Caki2 (cell line): ENCODE measurements at places on chromosomes 7 and 10.

DNA sequence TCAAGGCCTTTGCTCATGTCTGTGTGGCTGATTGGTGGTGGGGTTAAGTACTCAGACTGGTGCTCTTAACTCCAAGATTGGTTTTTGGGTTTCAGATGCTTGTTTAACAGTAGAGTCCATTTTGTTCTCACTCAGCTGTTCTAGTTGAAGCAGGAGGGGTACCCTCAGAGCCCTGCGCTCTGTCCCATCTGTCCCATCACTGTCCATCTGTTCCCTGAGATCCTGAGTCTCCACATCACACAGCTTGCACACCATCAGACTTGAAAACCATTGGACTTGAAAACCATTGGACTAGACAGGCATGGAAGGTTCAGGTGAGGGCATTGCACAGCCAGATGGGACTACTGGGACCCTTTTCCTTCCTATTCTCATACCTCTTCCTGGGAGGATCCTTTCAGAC lies 39.3 kb downstream of the TMEM178B start:
- DNase-seq, result no peak

GRCh38 chr7:128059143-128059988 lies 28.1 kb upstream of the LRRC4 start:
- no peak for DNase-seq

GRCh38 chr7:87416682-87417587 lies 58.5 kb downstream of the ABCB4 start:
- peak; percentile 57 for DNase-seq

- no peak for DNase-seq
Measured at GRCh38 chr7:47949703-47950102, 1.4 kb upstream of the PKD1L1 start.

GRCh38 chr7:14156436-14156835 lies 167.0 kb upstream of the ETV1 start:
- DNase-seq, result no peak

GRCh38 chr7:68417659-68418058 lies 1180.6 kb upstream of the AUTS2 start:
- peak; percentile 56 for DNase-seq

DNA sequence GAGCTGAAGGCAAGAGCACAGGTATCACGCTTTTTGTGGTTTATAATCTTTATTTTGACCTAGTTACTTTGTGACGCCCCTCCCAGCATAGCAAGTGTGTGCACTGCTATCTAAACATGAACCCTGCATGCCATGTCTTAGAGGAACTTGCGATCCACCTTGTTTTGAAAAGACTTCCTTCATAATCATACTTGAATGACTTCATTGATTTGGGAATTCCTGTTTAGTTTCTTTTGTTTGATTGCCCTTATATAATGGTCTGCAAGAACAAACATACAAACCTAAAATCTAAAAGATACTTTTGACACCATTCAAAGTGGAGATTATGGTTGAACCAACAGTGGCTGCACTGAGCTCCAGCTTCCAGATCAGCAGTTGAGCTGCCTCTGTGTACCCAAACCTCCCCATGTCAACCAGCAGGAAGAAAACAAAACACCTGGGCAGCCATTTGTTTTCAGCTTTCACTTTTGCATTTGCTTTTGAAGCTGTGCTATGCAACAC lies 132.6 kb downstream of the CELF2 start:
- no peak for DNase-seq

DNA sequence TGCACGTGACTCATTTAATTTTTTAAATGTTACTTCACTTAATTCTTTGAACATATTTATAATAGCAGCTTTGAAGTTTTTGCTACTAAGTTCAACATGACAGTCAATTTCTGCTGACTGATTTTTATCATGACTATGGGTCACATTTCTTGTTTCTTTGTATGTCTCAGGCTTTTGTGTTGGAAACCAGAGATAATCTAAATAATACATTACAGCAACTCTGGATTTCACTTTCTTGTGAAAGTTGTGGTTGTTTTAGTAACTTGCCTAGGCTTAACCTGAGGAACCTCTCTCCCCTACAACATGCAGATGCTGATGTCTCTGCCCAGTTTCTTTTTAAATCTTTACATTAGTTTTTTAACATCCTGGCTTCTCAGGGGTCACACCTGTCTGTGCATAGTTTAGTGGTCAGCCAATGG lies 180.8 kb downstream of the CCDC71L start:
- DNase-seq, result no peak

- no peak for DNase-seq
Measured at GRCh38 chr10:123351715-123352114, 197.5 kb downstream of the BUB3 start.

DNA sequence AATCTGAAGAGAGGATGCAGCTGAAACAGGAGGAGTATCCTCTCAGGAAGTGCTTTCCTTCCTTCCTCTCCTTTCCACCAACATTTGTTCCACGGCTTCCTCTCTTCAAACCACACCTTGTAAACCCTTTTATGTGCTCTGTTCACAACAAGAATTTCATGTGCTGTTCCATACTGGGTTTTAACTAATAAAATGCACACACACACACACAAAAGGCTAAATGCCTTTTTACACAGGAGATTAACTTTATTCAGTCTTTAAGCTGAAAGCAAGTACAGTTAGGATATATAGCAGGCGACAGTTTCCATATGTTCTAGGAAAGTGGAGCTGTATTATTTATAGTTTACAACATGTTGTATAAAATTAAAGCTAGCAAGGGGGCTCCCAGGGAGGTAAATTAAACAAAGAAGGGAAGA lies 106.7 kb downstream of the REEP3 start:
- DNase-seq, result no peak

DNA sequence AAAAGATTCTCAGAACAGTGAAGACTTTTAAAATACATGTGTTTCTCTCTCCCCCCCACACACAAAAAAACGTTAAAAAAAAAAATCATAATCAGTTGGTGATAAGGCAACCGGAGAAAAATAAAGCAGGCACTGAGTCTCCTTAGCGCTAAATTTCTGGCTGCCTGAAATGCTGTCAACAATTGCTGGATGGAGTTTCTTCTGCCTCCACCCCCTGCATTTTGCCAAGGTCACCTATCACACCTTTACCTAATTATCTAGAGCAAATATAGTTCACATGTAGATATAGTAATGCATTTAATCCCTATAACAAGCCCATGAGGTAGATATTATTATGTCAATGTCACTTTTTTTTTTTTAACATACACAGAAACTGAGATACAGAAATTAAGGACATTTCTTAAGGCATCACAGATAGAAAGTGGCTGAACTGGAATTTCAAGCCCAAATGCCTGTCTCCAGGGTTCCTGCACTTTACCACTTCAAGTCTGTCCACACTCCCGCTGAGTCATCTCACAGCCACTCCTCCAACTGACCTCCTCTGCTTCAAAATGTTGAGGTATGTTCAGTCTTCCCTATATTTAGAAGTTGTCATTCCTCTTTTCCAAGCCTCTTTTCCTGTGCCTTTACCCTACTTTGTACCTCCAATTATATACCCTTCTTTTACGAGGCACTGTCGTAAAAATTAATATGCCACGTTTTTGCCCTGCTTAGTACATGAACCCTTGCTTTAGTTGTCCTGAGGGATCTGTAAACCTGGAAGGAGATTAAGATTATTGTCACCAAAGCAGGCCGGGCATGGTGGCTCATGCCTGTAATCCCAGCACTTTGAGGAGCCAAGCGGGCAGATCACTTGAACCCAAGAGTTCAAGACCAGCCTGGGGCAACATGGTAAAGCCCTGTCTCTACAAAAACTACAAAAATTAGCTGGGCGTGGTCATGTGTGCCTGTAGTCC lies 72.8 kb upstream of the MPP7 start:
- peak; percentile 46 for DNase-seq

DNA sequence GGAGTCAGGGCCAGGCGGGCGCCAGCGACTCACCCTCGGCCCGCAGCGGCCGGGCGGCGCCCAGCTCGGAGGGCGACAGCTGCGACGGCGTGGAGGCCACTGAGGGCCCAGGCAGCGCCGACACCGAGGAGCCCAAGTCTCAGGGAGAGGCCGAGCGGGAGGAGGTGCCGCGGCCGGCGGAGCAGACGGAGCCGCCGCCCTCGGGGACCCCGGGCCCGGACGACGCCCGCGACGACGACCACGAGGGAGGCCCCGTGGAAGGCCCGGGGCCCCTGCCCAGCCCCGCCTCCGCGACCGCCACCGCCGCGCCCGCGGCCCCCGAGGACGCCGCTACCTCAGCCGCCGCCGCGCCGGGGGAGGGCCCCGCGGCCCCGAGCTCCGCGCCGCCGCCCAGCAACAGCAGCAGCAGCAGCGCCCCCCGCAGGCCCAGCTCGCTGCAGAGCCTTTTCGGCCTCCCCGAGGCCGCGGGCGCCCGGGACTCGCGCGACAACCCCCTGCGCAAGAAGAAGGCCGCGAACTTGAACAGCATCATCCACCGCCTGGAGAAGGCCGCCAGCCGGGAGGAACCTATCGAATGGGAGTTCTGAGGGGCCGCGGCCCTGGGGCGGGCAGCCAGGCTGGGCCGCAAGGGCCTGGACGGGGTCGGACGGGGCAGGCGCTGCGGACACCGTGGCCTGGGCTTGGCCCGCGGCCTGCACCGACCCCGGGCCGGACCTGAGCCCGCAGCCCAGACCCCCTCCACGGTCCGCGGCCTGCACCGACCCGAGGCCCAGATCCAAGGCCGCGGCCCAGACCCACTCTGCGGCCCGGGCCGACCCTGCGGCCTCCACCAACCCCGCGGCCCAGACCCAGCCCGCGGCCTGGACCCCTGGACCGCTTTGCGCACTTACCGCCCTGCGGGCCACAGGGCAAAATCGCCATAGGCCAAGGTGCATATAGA lies 37.9 kb upstream of the SH2B2 start:
- DNase-seq, result no peak

GRCh38 chr10:110498982-110499795 lies 1.5 kb downstream of the DUSP5 start:
- DNase-seq, result peak; percentile 64

DNA sequence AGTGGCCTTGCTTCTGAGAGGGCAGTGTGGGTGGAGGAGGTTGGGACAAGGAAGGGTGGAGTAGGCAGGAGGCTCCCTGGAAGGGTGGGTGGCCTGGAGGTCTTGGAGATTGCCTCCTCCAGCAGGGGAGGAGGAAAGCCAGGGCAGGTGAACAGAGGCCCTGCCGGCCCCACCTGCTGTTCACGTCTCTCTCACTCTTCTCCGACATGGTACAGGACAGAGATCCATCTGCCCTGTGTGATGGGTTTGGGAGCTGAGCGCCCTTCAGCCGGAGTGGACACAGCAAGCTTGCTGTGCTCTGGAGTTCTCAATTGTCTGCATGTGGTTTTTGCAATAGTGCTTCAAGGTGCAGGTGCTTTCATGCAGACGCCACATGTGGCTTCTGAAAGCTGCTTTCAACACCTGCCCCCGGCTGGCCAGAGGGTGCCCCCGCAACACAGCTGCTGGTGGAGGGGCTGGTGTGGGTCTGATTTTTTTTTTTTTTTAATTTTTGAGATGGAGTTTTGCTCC lies 82.8 kb upstream of the GNA12 start:
- no peak for DNase-seq

DNA sequence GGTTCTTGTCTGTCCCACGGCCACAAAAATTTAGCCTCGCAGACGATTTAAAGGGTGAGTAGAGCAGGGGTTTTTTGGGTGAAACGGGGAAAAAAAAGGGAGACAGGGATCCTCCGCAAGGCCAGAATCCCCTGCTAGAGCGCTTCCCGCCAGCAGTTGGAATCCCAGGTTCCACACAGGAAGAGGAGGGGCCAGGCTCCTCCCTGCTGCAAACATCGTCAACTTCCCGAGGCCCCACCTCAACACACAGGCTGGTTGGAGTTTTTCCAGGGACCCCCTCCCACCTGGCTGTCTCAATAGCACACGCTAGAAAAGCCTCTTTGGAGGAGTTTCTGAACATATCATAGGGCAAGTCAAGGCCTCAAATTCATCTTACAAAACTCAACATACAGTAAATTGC lies 112.7 kb downstream of the MTERF1 start:
- no peak for DNase-seq

- DNase-seq, result no peak
Measured at GRCh38 chr7:98875501-98875900, 2.8 kb upstream of the TRRAP start.

- no peak for DNase-seq
Measured at GRCh38 chr7:33916357-33917081, 11.2 kb downstream of the BMPER start.

GRCh38 chr7:102860351-102860811 lies 52.4 kb upstream of the LRRC17 start:
- no peak for DNase-seq

DNA sequence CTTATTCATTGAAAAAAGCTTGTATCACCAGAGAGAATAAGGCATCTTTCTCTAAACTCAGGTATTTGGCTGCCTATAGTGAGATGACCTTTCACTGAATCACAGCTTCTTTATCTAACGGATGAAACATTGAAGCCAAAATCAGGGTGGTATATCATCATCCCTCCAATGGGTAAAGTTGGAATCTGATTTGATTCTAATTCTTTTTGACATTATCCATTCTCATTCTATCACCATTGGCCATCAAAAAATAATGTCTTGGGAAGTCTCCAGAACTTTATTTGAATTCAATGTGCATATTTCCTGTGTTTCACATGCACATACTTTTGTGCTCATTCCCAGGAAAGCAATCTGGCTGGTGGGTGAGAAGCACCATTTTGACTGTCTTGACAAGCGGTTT lies 95.2 kb downstream of the PLPP4 start:
- no peak for DNase-seq

GRCh38 chr10:69230128-69230527 lies 10.0 kb downstream of the HKDC1 start:
- no peak for DNase-seq

DNA sequence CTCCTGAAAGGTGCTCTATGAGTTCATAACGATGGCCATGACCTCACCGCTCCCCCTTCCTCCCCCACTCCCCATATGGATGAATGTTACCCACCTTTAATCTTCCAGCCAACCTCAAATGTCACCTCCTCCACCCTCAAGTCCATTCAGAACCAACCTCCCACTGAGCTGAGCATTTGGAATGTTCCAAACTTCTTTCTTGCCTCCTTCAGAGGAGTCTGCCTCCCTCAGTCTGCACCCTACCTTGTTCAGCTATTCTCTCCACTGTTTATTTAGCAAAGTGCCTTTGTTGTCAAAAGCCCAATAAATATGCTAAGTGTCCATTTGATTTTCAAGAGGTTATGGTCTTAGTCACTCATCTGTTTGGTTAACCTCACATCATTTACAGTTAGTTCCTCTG lies 22.9 kb upstream of the MTPAP start:
- no peak for DNase-seq

DNA sequence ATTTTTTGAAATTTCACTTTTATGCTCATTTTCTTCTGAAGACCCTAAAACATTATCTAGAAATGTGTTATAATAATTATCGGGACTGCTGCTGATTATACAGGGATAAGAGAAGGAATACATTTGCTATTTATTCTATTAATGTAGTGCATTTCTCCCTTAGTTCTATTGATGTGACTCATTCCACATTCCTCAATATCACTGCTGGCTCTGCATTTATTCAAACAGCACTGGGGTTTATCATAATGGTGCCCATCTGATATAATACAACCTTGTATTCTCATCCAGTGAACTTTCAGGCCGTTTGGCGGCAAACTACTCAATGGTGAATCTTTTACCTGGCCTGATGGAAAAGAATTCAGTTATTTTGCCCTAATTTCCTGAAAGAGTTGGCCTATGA lies 7.8 kb downstream of the KCND2 start:
- no peak for DNase-seq

- DNase-seq, result no peak
Measured at GRCh38 chr10:34539533-34540315, 275.4 kb downstream of the PARD3 start.

GRCh38 chr10:42177077-42177792 lies 461.1 kb downstream of the ZNF33B start:
- DNase-seq, result no peak

- DNase-seq, result no peak
Measured at GRCh38 chr7:1103009-1103788, 15.3 kb downstream of the GPER1 start.

GRCh38 chr10:35225204-35225603 lies 98.6 kb downstream of the CREM start:
- DNase-seq, result no peak
